ENCODE measurements at places on chromosomes 5 and 9.
A peak's percentile ranks its signal among the peaks of the same experiment; 100 is the strongest.

DNA sequence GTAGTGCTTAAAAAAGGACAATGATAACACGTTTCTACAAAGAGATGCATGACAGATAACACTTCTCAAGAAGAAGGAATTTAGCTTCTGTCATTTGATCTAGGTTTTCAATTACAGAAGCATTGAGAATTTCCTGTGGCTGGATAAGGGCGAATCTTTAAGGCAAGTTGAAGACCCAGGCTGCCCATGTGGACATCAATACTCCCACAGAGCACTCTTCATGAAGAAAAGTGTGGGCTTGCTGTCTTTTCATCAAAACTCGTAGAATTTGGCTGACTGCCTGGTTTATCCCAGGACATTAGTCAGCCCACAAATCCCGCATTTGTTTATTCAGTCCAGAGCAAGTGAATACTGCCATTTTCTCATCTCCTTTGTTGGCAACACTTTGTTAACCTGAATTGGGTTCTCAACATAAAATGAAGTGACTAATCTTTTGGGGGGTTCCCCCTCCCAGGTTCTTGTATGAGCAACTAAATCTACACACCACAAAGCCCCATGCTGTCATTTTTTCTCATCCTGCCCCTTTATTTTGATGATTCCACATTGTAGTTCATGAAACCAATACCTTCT, 43.4 kb upstream of the CDKN2B start:
- DNase-seq: peak; percentile 99

DNA sequence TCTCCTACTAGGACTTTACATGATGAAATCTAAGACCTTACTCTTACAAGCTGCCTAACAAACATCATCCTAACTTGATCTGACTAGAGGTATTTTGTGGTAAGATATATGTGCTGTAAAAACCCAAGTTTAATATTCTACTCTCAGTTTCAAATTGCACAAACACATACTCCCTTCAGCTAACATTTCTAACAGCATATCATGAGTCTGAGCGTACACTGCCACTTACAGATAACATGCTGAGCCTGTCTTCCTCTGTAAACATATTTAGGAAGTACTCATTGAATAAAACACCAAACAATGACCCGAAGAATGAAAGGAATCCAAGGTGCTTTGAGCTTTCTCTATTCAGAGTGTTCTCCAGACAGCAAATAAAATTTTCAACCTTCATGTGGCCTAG, 7.9 kb upstream of the ESM1 start:
- DNase-seq: no peak

GRCh38 chr9:36151316-36152210, 15.0 kb downstream of the GLIPR2 start:
- no peak for DNase-seq

- DNase-seq: peak; percentile 7
Measured at GRCh38 chr9:86494644-86495111, 140.5 kb upstream of the TUT7 start.

GRCh38 chr9:111056538-111056937, 18.3 kb upstream of the LPAR1 start:
- DNase-seq: no peak

DNA sequence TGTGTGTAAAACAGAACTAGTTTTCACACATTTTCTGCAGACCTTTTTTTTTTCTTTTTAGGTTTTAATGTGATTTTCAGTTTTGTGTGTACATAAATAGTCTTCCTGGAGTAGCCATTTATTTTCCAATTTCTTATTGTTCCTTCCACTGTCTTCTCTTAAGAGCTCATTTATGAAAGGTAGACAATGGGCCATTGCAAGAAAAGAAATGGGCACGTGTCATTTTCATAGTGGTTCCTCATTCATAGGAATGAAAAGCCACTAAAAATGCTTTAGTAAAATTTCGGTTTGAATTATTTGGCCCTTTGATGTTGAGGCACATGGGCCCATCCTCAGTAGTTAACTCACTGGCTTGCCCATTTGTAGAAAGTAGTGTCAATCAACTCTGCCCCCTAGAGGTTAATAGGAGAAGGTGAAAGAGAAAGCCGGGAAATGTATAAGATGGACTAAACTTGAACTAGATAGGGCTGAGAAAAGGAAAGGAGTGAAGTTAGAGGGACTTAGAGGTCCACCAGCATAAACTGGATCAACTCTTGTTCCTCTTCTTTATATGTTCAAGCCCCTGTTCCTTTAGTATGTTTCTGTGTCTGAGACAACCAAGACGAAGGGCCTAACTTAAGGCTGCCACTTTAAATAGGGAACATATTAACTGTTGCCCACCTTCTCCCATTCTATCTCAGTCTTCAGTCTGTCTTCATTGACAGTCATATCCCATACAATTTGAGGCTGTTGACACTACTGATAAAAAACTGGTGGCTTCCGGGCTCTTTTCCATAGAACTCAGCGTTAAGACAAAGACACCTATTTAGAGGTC, 72.6 kb downstream of the SMARCA2 start:
- no peak for DNase-seq

- peak; percentile 23 for DNase-seq
Measured at GRCh38 chr5:169914766-169915165, 65.5 kb downstream of the INSYN2B start.

All from kidney epithelial cell (primary cell).